ENCODE measurements at places on chromosomes 5 and 9. TPM values are rescaled to one million over a fixed set of nuclear protein-coding genes. Genes with fewer than 3 reads are reported as not detected.

DNA sequence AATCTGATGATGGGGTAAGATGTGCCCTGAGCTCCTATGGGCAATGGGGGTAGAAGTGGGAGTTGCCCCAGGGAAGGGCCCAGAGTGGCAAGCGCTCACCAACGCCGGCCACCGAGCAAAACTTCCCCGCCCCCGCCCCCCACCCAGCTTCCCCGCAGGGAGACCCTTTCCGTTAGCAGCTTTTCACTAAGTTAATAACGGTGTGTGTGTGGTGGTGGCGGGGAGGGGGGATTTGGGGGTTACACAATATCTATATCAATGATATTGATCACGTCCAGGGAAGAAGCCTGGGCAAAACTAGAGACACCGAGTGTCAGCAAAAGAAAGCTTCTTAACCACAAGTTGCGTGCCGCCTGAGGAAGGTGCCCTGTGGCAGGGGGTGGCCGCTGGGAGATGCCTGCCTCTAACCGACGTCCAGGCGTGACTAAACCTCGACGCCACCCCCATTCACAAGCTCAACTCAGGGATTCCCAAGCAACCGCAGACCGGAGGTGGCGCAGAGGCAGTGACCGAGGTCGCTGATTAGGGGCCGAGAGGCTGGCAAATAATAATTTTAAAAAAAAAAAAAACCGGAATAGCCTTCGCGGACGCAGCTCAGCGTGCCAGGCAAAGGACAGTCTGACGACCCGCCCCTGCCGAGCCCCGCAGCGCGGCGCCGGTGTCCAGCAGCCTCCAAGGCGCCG is 222.6 kb downstream of the MEF2C start:
- peaks cover 9% of the 10 kb centered on the region for H3K4me1 ChIP-seq
- DNase-seq = no peak

The IFNB1 gene
- total RNA-seq = not detected

- peaks cover 11% of the 10 kb centered on the region for H3K27me3 ChIP-seq
- H3K27ac ChIP-seq = no peak overlapping the region
- H3K4me1 ChIP-seq = no peaks in the 10 kb centered on the region
- DNase-seq = no peak
- H3K36me3 ChIP-seq = no peaks in the 10 kb centered on the region
These were observed 38.6 kb upstream of the SLC6A19 start for GRCh38 chr5:1162751-1163150.

The BTNL3 gene
- total RNA-seq = not detected

GRCh38 chr9:94150890-94151650 is 66.8 kb downstream of the PTPDC1 start:
- H3K36me3 ChIP-seq = peaks cover 8% of the 10 kb centered on the region
- peaks cover 14% of the 10 kb centered on the region for H3K4me1 ChIP-seq
- no peak overlapping the region for H3K27ac ChIP-seq
- no peak overlapping the region for H3K4me3 ChIP-seq
- no peak for DNase-seq
- peaks cover 2% of the 10 kb centered on the region for H3K27me3 ChIP-seq

DNA sequence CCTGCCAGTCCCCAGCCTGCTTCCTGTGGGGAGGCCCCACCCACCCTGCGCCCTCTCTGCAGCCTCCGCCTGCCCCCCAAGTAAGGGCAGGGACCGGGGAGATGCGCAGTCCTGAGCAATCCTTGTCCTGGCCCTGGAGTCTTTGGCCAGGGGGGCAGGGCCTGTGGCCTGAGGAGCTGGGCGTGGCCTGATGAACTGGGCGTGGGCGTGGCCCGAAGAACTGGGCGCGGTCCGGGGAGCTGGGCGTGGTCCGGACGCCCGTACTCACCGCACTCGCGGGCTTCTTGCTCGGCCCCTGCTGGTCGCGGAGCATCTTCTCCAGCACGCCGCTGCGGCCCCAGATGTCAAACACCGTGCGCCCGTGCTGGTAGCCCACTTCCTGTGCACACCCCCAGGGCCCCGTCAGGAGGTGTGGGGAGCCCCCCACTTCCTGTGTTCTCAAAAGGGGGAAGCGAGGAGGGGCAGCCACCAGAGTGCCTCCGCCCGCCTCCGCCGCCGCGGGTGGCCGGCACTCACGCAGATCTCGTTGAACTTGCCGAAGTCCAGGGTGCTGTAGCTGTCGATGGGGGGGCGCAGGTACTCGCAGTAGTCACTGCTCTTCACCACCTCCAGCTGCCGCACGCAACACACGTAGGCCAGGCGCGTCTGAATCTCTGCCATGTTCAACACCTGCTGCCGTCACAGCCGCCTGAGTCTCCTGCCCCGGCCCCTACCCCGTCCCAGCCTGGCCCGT is 2.7 kb upstream of the NSMF start:
- no peaks in the 10 kb centered on the region for H3K27me3 ChIP-seq
- H3K4me3 ChIP-seq = peak overlapping the region; percentile 66
- H3K27ac ChIP-seq = peak overlapping the region; percentile 91

- DNase-seq = no peak
- no peaks in the 10 kb centered on the region for H3K36me3 ChIP-seq
- peaks cover 55% of the 10 kb centered on the region for H3K27me3 ChIP-seq
- no peak overlapping the region for H3K4me3 ChIP-seq
- H3K27ac ChIP-seq = no peak overlapping the region
These were observed 2.5 kb upstream of the NR6A1 start for GRCh38 chr9:124773473-124774128.

The SOHLH1 gene
- not detected for total RNA-seq

Data from activated CD4-positive, alpha-beta T cell treated with anti-CD3 and anti-CD28 coated beads, Interleukin-2, amount 10 ng/mL, durations not matched to agents 7 days and 5 days (primary cell).